RWPE2 (cell line): ENCODE measurements at places on chromosomes 4 and X.
A peak's percentile ranks its signal among the peaks of the same experiment; 100 is the strongest.

GRCh38 chr4:141335166-141335565, 114.5 kb downstream of the ZNF330 start:
- no peak for DNase-seq
- H3K4me1 ChIP-seq: peaks cover 12% of the 10 kb centered on the region
- no peaks in the 10 kb centered on the region for H3K36me3 ChIP-seq
- no peak overlapping the region for H3K27ac ChIP-seq
- no peaks in the 10 kb centered on the region for H3K27me3 ChIP-seq
- H3K4me3 ChIP-seq: no peak overlapping the region

DNA sequence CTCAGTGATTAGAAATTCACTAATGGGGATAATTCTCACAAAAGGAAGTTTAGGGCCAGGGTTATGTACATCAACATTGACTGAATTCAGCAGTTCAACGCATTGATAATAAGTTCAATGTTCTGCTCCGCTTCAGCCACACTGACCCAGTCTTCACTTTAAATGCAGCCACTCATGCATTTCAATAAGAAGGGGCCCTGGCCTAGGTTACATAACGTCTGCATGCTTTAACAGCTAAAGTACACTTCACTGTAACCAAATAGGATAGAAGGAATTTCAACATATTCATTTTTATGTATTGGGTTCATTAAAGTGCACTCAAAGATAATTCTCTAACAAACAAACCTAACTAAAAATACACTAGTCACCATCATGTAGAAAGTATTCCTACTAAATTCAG, 12.8 kb upstream of the TSPAN7 start:
- no peaks in the 10 kb centered on the region for H3K4me1 ChIP-seq
- H3K36me3 ChIP-seq: no peaks in the 10 kb centered on the region
- H3K27ac ChIP-seq: no peak overlapping the region
- H3K27me3 ChIP-seq: no peaks in the 10 kb centered on the region

DNA sequence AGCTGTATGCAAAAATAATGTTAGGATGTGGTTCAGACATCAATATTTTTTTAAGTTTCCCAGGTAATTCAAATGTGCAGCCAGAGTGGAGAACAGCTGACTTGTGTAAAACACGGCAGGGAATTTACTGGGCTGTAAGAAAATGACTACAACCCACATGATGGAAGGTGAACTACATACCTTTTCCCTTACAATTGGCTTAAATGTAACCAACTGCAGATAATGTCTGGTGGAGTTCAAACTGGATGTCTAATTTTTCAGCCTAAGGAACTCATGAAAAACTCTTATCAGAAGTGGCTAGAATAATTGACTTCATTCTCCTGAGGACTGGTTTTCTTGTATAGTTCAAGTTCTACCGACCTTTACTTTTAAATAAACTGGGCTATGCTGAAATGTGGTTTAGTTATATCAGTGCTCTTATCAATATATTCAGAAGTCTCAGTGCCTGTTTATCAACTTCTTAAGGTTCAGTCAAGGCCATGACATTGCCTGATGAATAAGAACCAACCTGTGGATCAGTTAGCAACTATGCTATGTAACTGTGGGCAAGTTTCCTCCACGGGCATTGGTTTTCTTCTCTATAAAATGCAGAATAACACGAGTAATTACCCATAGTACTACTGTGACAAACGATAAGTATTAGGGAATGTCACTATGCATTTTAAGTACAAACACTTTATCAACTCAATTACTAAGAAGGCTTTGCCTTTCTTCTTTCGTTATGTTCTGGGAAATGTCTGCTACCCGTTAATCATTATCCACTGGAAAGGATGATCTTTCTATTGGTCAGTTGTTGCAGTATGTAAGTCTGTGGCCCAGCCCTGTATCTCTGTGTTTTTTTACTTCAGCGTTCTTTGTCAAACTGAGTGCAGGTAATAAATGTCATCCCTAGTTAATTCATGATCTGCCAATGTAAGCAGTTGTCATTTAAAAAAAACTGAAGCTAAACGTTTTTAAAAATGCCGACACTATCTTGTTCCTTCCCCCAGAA, 181.6 kb downstream of the PCDH7 start:
- peaks cover 3% of the 10 kb centered on the region for H3K4me1 ChIP-seq
- no peaks in the 10 kb centered on the region for H3K36me3 ChIP-seq
- H3K27ac ChIP-seq: no peak overlapping the region

DNA sequence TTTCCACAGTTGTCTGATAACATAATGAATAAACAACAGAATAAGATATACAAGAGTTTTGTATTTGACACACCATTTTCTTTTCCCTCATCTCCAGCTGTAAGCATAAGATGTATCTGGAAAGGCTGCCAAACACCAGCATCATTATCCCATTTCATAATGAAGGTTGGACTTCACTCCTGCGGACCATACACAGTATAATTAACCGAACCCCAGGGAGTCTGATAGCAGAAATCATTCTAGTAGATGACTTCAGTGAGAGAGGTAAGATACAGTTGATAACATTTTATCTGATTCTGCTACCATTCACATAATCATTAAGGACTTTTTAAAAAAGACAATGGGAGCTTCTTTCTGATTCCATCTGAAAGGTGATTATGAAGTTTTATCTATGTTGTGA, 535.2 kb downstream of the GALNTL6 start:
- H3K27me3 ChIP-seq: no peaks in the 10 kb centered on the region
- no peaks in the 10 kb centered on the region for H3K4me1 ChIP-seq
- DNase-seq: no peak
- no peak overlapping the region for H3K27ac ChIP-seq
- H3K4me3 ChIP-seq: no peak overlapping the region

DNA sequence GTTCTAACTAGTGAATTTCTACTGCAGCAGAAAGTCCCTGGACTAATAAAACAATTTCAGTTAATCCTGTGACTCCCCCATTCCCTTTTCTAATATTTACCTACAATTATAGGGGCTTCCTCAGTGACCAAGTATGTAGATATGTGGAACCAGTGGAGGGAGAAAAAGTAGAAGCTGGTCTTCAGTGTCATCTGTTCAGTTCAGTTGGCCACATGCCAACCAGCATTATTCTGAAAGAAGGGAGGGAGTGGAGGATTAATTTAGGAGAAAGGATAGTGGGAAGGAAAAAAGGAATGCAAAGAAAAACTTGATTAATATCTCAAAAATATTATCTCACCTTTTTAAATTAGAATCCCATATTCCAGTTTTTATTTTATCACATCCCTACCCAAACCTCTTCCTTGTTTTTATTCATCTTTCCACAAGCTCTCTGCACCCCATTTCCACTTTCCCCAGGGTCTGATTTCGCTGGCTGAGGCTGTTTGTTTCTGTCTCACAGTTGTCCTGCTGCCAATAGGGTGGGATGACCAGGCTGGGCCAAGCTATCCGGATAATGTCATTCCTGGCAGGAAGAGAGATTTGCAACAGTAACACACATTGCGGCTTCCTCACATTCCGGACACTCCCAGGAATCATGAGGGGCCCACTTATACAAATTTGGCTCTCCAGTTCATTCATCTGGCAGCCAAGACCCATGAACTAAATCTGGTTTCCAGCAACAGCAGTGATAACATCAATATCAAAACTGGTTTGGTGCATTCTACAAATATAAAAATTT, 24.6 kb upstream of the ANTXR2 start:
- peaks cover 29% of the 10 kb centered on the region for H3K4me1 ChIP-seq
- H3K27me3 ChIP-seq: no peaks in the 10 kb centered on the region
- H3K4me3 ChIP-seq: no peak overlapping the region
- no peak for DNase-seq
- H3K36me3 ChIP-seq: no peaks in the 10 kb centered on the region

DNA sequence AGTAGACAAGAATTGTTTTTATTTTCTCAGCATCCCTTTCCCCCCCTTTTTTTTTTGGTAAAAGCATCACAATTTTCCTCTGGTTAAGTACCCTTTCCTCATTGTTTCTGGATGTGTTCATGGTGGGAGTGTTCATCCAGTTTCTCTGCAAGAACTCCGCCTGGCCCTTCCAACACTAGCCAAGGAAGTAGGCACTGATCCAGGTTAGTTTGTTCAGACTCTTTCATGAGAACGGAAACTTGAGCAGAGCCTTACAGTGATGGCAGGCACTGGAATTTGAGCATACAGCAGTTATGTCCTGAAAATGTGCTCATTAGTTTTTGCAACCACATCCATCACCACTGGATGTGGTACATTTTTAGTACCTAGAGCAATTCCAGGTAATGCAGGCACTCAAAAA, 336.1 kb upstream of the BOD1L1 start:
- no peaks in the 10 kb centered on the region for H3K36me3 ChIP-seq
- no peak overlapping the region for H3K27ac ChIP-seq
- H3K4me1 ChIP-seq: peaks cover 14% of the 10 kb centered on the region
- no peak for DNase-seq
- H3K4me3 ChIP-seq: no peak overlapping the region

- H3K27me3 ChIP-seq: no peaks in the 10 kb centered on the region
- H3K27ac ChIP-seq: no peak overlapping the region
- no peak for DNase-seq
- H3K4me3 ChIP-seq: no peak overlapping the region
Measured at GRCh38 chrX:19034025-19034424, 50.1 kb upstream of the PHKA2 start.

DNA sequence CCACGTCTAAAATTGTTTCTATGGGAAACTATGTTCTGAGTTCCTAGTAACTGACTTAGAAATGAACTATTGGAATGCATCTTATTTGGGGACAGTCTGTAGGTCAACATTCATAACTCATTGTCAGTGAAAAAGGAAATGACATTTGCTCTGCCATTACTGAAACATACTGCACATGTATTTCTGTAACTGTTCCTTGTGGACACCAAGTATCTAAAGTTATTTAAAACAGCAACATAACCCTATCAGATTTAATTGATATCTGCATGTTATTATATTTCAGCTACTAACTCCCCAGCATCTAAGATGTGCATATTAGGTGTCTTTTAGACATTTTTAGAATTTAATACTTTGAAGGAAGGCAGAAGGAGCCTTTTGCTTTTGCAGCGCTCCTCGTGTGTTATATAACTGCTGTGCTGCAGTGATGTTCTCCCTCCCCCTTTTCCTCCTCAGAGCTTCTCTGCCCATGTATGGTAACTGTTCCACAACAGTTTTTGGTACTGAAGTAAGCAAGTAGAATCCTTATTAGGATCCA, 37.2 kb upstream of the TMEM131L start:
- H3K4me1 ChIP-seq: no peaks in the 10 kb centered on the region
- DNase-seq: no peak
- no peaks in the 10 kb centered on the region for H3K36me3 ChIP-seq
- no peak overlapping the region for H3K4me3 ChIP-seq
- H3K27ac ChIP-seq: no peak overlapping the region
- H3K27me3 ChIP-seq: no peaks in the 10 kb centered on the region

DNA sequence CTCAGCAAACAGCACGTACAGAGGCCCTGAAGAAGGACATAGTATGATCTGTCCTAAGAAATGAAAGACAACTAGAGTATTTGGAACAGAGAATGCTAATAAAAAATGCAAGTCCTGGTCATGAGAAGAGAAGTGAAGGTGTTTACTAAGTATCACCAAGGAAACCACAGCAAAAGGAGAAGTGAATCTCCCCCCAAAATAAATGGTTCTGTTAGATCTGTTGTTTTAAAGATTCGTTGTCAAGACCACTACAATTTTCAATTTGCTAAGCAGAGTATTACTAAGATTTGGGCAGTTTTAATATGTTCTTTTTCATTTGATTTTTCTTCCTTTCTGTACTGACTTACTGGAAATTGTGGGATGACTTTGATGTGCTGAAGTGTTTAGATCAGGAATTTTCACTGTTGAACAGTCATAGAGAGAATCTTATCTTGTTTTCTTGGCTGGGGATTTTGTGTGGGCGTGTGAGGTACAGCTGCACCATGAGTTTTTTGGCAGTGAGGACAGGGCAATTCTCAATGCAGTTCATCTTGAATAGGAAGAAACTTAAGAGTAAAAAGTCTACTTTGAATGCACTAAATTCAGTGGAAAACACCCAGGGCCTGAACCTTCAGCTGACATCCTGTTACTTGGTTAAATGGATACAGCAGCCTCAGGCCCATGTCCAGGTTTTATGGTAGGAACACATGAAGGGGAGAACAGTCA, 132.2 kb downstream of the STIM2 start:
- no peak overlapping the region for H3K4me3 ChIP-seq
- no peaks in the 10 kb centered on the region; the same call in 1 of the 2 replicates for H3K36me3 ChIP-seq
- H3K4me1 ChIP-seq: no peaks in the 10 kb centered on the region
- H3K27me3 ChIP-seq: no peaks in the 10 kb centered on the region
- no peak overlapping the region for H3K27ac ChIP-seq

DNA sequence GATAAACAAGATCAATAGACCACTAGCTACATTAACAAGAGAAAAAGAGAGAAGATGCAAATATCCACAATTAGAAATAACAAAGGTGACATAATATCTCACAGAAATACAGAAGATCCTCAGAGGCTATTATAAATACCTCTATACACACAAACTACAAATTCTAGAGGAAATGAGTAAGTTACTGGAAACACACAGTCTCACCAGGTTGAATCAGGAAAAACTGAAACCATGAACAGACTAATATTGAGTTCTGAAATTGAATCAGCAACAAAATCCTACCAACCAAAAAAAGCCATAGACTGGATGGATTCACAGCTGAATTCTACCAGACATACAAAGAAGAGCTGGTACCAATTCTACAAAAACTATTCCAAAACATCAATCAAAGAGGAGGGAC, 211.8 kb upstream of the CPEB2 start:
- no peak overlapping the region for H3K4me3 ChIP-seq
- no peak overlapping the region for H3K27ac ChIP-seq
- no peaks in the 10 kb centered on the region for H3K27me3 ChIP-seq
- no peak for DNase-seq

- no peak overlapping the region for H3K4me3 ChIP-seq
- no peak overlapping the region for H3K27ac ChIP-seq
- no peaks in the 10 kb centered on the region for H3K36me3 ChIP-seq
- no peaks in the 10 kb centered on the region for H3K27me3 ChIP-seq
- no peak for DNase-seq
- no peaks in the 10 kb centered on the region for H3K4me1 ChIP-seq
Measured at GRCh38 chr4:54942721-54943120, 182.7 kb downstream of the KDR start.

DNA sequence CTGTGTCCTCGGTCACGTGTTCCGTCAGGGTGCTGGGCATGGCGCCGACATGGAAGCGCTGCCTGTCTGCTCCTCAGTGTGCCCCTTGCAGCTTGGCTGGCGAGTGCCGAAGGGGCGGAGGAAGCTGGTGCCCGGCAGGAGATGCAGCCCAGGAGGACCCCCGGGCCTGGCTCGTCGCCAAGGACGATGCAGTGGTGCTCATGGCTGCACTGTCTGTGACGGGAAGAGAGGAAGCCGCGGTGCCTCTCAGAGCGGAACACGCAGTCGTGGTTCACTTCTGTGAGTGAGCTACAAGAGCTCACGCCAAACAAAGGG, 38.1 kb downstream of the FGFRL1 start:
- H3K27ac ChIP-seq: no peak overlapping the region
- peaks cover 2% of the 10 kb centered on the region for H3K4me1 ChIP-seq
- H3K4me3 ChIP-seq: no peak overlapping the region
- no peaks in the 10 kb centered on the region for H3K36me3 ChIP-seq
- DNase-seq: peak; percentile 61

DNA sequence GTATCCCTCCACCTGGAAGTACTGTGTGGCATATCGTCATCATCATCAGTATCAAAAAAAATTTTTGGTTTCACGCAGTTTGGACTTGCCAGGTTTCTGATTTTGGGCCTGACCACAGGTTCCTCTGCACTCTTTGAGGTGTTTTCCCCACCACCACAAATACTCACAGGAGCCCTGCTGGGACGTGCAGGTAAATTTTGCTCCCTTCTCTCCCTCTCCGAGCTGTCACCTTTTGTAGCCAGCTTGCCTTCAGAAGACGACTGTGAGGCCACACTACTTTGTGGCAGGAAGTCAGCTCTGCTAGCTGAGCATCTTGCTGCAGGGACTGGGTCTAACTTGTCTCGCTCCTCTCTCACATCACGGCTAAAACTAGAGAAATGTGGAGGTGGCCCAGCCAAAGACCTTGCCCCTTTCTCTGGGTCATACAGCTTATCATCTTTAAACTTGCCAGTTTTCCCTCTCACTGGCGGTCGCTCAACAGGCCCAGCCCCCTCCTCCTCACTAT, 2.8 kb downstream of the PJA1 start:
- no peak overlapping the region for H3K27ac ChIP-seq
- H3K27me3 ChIP-seq: no peaks in the 10 kb centered on the region
- H3K4me3 ChIP-seq: no peak overlapping the region
- peaks cover 6% of the 10 kb centered on the region for H3K4me1 ChIP-seq
